ENCODE measurements at places on chromosomes 5 and 9.
A peak's percentile ranks its signal among the peaks of the same experiment; 100 is the strongest.

GRCh38 chr9:38157711-38158110 is 88.7 kb upstream of the SHB start:
- DNase-seq = no peak

- DNase-seq = no peak
Observed at GRCh38 chr5:92912283-92912682, 668.7 kb downstream of the NR2F1-AS1 start.

DNA sequence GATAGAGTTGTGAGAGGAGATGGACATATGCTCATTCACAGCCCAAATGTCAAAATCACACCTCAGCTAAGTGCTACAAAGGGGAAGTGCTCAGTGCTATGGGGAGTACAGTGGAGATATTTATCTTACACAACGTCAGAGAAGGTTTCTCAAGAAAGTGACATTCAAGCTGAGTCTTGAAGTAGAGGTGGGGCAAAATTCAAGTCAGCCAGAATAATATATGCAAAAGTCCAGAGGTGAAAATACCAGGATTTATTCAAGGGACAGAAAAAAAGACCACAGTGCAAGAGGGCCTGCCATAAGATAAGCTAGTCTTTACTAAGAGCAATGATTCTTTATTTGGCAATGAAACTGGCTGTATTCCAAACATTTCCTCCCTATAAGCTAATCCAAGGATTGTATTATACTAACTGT is 327.8 kb upstream of the PIK3R1 start:
- DNase-seq = no peak

- DNase-seq = no peak
Observed at GRCh38 chr9:91261417-91261816, 100.3 kb downstream of the AUH start.

GRCh38 chr5:101142102-101142501 is 239.0 kb upstream of the ST8SIA4 start:
- DNase-seq = no peak

DNA sequence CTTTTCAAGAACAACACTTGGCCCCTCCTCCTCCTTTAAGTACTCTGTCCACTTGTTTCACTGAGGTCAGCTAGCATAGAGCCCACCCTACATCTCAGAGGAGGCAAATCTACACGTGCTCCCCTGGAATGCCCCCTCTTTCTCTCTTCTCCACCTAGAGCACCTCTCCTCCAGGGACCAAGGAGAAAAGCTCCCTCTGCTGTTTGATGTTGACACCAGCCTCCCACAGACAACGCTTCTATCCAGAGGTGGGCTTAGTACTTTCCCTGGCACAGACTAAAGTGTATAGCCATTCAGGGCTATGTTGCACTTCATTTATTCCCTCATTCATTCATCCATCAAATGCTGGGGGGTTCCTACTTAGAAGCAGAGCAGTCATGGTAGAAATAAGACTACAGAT is 68.2 kb upstream of the TAF1L start:
- no peak for DNase-seq

- DNase-seq = no peak
Observed at GRCh38 chr9:14269916-14270315, 44.0 kb downstream of the NFIB start.

GRCh38 chr5:98308960-98309359 is 464.5 kb upstream of the RGMB start:
- no peak for DNase-seq

DNA sequence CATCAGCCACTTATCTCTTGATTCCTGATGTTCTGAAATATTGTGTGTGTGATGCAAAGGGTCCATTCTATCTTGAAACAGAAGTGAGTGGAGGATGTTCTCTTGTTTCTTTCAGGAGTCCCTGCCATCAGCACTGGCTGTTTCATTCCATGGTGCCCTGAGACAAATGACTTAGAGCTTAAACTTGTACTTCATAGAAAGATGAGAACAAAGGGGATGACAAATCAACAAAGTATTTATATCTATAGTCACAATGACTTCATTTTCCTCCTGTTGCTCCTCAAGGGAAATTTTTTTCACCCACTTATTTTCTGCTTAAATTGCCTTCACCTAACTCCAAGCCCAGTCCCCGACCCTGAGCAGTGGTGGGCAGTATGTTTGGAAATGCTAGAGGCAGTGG is 171.6 kb downstream of the TARS1 start:
- DNase-seq = no peak

- DNase-seq = no peak
Observed at GRCh38 chr5:134267366-134268018, 41.6 kb upstream of the PPP2CA start.

DNA sequence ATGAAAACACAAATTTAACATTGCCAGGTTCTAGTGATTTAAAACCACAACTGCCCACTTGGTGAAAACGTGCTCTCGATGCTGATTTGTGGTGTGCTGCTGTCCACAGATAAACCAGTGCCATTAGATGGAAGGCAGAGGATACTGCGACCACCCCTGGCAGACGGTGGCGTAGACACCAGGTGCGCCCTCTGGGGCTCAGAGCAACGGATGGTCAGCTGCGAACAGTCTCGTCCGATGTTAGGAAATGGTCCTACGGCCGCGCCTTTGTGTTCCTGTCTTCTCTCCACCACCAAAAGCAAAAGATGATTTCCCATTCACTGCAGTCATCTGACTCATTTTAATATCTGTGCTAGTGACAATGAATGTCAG is 43.2 kb downstream of the UBE2QL1 start:
- no peak for DNase-seq

- no peak for DNase-seq
Observed at GRCh38 chr5:155080721-155081120, 67.2 kb downstream of the KIF4B start.

GRCh38 chr5:80668016-80668969 is 13.5 kb upstream of the DHFR start:
- no peak for DNase-seq

GRCh38 chr5:132228241-132229035 is 785 bp upstream of the P4HA2 start:
- DNase-seq = no peak

- no peak for DNase-seq
Observed at GRCh38 chr5:112210430-112211005, 208.6 kb downstream of the EPB41L4A start.

DNA sequence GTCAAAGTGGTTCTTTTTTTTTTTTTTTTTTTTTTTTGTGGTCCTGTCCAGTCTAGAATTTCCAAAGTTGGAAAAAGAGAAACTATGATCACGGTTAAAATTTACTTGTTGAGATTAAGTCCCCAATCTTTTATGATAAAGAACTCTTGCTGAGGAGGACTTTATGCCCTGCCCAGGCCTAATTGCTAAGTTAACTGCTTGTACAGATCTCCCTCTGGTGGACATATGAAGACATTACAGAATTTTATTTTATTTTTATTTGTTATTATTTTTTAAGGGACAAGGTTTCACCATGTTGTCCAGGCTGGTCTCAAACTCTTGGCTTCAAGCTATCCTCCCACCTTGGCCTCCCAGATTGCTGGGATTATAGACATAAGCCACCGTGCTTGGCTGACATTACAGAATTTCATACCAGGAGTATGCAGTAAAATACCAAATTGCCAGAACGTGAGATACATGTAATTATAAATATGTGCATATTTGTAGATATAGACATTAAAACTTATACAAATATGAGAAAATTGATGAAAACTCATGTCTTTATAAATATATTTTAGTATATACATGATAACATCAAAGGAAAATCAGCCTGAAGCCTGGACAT is 91.2 kb downstream of the RFK start:
- no peak for DNase-seq

GRCh38 chr9:121278477-121279261 is 10.7 kb downstream of the GSN start:
- DNase-seq = peak; percentile 69

GRCh38 chr9:16407617-16408016 is 462.9 kb downstream of the BNC2 start:
- no peak for DNase-seq

GRCh38 chr5:123546657-123547056 is 34.7 kb downstream of the CSNK1G3 start:
- DNase-seq = no peak

DNA sequence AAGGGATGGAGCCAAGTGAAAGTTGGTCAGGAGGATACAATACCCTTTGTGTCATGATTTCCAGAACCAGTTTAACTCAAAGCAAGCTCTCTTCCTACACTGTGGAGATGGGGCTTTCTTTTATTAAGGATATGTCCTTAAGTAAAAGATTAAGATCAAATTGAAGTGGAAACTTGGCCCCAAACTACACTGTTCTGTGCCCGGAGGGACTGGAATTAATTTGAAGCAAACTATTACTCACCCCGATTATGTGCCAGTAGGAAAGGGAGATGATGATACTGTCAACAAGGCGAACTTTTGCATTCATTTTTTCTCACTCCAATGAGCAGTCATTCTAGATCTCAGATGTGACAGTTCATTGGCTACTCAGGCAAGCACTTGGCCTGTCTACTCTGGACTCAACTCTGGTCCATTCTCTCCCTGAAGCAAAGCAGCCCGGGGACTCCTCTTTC is 186.7 kb downstream of the NTRK2 start:
- DNase-seq = no peak

GRCh38 chr5:104186100-104186499 is 623.5 kb upstream of the NUDT12 start:
- DNase-seq = no peak

GRCh38 chr9:82252116-82252515 is 263.5 kb downstream of the SPATA31D1 start:
- no peak for DNase-seq

Data from activated CD8-positive, alpha-beta memory T cell treated with anti-CD3 and anti-CD28 coated beads for 24 hours (primary cell).